ENCODE measurements at places on chromosomes 5 and 9. TPM values are rescaled to one million over a fixed set of nuclear protein-coding genes. Genes with fewer than 3 reads are reported as not detected.

GADD45G gene
- polyA plus RNA-seq, result 1.1 TPM

NR4A3 gene
- 0.60 TPM for polyA plus RNA-seq

PKD2L2 gene
- 0.46 TPM for polyA plus RNA-seq

SLC46A2 gene
- polyA plus RNA-seq, result not detected

CHSY3 gene
- polyA plus RNA-seq, result not detected

CCNI2 gene
- 0.51 TPM for polyA plus RNA-seq

FOXI1 gene
- not detected for polyA plus RNA-seq

ZNF474 gene
- 0.35 TPM for polyA plus RNA-seq

KCNV2 gene
- not detected for polyA plus RNA-seq

MYMK gene
- polyA plus RNA-seq, result not detected

IRX1 gene
- polyA plus RNA-seq, result not detected

MAML1 gene
- 4.7 TPM for polyA plus RNA-seq

PRSS3 gene
- polyA plus RNA-seq, result not detected

C9orf153 gene
- 0.14 TPM for polyA plus RNA-seq

SLC27A6 gene
- not detected for polyA plus RNA-seq

CLTA gene
- polyA plus RNA-seq, result 82.0 TPM
